ENCODE measurements at places on chromosomes 4 and X.

GRCh38 chrX:153824348-153824747, 6.0 kb downstream of the PDZD4 start:
- DNase-seq: no peak

DNA sequence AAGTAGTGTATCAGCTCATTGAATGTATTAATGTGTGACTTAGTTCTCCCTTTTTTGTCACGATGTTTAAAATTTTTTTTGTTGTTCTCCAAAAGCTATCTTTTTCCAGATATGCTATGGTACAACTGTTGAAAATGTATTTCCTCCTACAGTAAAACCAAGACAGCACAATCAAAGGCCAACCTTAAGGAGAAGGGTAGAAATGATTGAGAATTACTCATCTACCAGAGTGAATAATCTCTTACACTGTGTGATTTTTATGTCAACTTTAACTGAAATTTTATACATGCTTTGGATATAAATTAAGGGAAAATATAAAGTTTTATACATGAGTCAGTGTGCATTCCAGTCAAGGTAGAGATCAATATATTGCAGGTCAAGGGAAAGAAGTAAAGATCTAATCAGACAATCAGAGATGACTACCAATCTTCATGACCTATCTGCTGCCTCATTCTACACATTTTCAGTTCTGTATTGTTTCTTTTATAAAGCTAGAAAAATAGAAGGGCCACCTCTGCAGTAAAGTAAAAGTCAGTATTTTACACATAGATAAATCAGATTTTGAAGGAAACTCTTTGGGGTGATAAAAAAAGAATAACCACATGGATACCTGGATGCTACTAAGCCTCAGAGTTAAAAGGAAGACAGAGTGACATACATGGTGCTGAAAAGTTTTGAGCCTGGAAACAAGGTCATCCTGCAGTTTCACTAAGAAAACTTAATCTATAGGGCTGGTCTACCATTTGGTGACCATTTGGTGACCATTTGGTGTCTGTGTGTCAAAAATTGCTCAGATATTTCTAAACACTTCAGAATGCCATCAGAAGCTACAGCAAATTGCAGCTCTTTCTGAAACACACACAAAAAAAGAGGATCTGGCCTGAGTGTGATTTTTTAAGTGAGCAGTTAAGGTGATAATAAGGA, 1.6 kb downstream of the FAM13A start:
- no peak for DNase-seq

- DNase-seq: peak; percentile 18
Measured at GRCh38 chrX:8815460-8816065, 14.4 kb upstream of the FAM9A start.

DNA sequence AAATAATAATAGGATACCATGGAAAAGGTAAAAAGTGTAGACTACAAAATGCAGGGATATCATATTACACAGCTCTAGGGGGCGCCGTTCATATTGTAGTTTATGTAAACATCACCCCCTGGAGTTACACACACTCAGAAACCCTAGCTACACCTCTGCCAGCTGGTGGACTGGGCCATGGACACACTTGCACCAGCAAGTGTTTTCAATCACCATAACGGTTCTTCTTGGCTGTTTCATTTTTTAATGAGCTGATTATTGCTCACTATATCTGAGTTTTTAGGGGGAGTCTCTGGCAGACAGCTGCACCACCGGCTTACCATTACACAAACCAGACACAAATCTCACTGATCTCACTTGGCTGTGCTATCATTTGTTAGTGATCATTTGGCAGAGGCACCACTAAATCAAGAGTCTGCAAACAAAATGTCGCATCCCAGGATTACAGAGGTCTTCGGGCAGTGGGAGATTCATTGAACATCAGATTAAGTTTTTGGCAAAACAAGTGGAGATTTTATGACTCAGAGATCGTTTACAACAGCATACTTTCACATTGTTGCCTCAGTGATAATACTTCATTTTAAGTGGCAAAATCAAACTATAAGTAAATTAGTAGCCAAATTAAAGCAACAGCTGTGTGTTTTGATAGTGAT, 185.7 kb downstream of the UNC5C start:
- DNase-seq: no peak

DNA sequence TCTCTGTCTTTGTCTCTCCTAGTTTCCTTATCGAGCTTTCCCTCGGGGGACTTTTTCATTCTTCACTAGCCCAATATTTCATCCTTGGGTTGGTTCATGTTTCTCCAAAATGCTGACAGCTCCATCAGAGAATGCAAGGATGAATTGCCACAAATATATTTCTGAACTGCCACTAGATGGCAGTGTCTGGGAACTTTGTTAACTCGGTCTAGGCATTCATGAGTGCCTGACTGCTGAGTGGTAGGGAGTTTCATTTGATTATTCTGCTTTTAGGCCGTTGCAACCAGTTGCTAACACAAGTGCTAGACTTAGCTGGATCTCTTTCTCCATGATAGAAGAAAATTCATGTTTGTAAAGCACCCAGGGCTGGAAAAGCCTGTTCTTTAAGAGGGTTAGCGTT, 73.5 kb upstream of the RAP2C start:
- peak; percentile 18 for DNase-seq

DNA sequence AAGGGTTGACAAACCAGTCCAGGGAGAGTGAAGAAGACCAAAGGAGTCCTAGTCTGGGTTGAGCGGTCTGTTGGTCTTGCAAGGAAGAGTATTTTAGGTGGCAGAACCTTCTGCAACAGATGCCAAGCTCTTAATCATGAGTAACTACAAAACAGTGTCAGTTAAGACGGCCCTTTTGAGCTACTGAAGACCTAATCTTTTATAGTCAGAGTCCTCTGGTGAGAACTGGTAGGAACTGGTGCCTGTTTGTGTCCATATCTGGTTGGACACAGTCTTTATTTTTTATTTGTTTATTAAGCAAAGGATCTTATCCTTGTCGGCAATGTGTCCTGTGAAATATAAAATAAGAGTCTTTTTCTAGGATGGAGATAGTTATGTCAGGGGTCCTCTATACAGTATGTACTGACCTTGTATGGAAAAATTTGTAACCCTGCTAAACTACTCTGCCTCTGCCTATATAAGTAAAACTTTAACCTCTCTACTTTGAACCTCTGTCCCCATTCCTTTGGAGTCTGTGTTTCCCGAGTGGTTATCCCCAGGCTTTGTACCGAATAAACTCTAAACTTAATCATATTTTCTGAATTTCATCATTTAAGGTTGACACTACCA, 47.1 kb downstream of the FAM13A start:
- DNase-seq: no peak

- DNase-seq: no peak
Measured at GRCh38 chrX:68599256-68600152, 48.0 kb upstream of the STARD8 start.

GRCh38 chrX:2559124-2559523, 58.3 kb upstream of the DHRSX start:
- no peak for DNase-seq

DNA sequence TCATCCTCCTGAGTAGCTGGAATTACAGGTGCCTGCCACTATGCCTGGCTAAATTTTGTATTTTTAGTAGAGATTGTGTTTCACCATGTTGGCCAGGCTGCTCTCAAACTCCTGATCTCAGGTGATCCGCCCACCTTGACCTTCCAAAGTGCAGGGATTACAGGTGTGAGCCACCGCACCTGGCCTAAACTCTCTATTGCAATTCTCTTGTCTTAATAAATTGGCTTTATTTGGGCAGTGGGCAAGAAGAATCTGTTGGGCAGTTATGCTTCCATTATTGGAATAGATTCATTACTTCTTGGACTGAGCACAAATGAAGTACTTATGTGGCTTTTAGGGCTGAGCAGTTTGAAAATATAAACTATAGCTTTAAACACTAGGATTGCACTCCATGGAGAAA, 8.2 kb upstream of the GPAT3 start:
- no peak for DNase-seq

GRCh38 chr4:122861172-122861943, 34.7 kb downstream of the FGF2 start:
- DNase-seq: no peak

GRCh38 chrX:20487227-20487626, 220.5 kb upstream of the RPS6KA3 start:
- DNase-seq: no peak

GRCh38 chr4:3879681-3880614, 113.8 kb downstream of the ADRA2C start:
- peak; percentile 39 for DNase-seq

- DNase-seq: no peak
Measured at GRCh38 chr4:85520765-85521749, 46.1 kb downstream of the ARHGAP24 start.

DNA sequence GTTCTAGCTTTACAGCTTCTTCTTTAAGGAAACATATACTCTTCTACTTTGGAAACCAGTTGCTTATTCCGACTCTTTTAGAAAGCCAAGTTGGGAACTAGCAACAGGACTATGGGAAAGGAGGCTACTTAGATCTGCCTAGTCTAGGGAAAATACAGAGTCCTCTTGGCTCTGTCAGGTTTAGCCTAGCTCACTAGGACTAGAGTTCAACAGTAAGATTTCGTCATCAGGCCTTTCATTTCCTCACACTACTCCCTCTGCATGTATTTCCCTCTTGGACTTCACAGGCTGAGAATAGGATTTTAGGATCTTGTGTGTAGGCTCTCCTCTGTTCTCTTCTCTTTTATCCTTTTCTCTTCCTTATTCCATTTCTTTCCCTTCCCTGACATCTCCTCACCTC, 409.8 kb downstream of the AR start:
- no peak for DNase-seq

DNA sequence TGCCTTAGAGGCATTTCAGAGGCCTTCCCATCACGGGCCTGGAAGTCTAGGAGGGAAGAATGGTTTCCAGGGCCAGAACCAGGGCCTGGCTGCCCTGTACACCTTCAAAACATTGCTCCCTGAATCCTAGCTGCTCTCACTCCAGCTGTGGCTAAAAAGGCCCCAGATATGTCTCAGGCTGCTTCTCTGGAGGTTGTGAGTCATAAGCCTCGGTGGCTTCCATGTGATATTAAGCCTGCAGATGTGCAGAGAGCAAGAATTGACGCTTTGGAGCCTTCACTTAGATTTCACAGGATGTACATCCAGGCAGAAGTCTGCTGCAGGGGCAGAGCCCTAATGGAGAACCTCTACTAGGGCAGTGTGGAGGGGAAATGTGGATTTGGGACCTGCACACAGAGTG, 502.5 kb downstream of the GRXCR1 start:
- DNase-seq: no peak

DNA sequence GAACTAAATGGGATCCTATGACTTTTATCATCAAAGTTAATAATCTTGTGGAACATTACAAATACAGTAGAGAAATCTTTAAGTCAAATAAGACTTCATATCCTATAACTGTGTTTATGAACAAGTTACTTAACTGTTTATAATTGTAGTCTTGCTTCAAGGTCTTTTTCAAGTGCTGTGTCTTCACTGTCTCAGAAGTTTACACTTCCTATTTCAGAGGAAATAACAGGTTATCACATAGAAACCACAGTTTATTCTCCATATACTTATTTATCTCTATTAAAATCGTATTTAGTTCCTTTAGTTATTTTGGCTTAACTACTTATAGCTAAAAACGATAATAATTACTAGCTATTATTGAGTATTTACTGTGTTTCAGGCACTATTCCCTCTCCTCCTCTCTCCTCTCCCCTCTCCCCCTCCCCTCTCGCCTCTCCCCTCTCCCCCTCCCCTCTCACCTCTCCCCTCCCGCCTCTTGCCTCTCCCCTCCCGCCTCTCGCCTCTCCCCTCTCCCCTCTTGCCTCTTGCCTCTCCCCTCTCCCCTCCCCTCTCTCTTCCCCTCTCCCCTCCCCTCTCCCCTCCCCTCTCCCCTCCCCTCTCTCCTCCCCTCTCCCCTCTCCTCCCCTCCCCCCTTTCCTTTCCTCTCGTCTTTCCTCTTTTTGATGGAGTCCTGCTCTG, 63.7 kb downstream of the RBPJ start:
- no peak for DNase-seq

GRCh38 chr4:159103384-159103990, 608 bp downstream of the RAPGEF2 start:
- peak; percentile 10 for DNase-seq

DNA sequence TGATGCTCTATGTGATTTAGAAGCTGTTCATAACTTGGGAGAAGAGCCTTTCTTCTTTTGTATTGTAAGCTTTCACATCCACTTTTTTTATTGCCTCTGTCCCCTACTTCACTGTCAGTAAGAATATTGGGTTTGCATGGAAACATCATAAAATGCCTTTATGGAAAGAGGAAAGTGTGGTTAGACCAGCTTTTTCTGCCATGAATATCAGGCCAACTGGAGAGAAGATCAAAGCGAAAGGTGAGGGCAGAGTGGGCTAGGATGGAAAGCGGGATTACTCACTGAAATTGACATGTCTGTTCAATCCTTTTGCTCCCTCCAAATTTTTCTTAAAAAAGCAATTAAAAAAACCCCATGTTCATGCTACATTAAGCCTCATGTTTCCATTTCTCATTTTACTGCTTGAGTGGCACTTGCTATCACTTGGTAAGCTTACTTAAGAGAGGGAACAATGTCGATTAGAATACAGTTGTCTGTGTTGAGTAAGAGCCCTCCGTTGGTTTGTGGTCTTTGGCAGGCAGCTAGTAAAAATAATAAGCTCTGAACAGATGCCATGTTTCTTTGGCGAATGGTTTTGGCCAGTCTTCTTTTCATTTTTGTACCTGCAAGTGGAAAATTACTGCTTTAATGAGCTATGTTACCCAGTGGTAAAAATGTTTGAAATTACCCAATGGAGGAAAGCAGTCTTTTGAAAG, 35.9 kb downstream of the SUPT20HL1 start:
- no peak for DNase-seq

- no peak for DNase-seq
Measured at GRCh38 chr4:185730387-185730786, 81.6 kb downstream of the SORBS2 start.

GRCh38 chr4:185651137-185651677, 115.9 kb upstream of the PDLIM3 start:
- no peak for DNase-seq

DNA sequence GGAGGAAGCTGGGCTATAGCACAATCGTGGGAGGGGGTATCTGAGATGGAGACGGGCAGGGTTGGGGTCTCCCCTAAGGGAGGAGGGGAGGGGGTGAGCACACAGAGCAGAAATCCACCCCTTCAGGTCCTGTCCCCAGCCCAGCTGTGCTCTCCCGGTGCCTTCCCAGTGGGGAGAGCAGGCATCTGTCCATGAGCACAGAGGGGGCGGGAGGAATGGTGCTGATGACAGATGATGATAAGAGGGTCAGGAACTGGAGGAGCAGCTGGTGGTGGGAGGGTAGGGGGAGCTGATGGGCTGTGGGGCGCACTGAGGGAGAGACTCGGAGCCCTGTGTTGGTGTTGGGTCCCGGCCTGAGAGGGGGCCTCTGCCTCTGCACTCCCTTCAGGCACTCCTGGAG, 8.6 kb downstream of the ATP2B3 start:
- DNase-seq: no peak

- no peak for DNase-seq
Measured at GRCh38 chr4:184528713-184529112, 54.4 kb upstream of the IRF2 start.
